ENCODE measurements at places on chromosomes 6 and 20.

DNA sequence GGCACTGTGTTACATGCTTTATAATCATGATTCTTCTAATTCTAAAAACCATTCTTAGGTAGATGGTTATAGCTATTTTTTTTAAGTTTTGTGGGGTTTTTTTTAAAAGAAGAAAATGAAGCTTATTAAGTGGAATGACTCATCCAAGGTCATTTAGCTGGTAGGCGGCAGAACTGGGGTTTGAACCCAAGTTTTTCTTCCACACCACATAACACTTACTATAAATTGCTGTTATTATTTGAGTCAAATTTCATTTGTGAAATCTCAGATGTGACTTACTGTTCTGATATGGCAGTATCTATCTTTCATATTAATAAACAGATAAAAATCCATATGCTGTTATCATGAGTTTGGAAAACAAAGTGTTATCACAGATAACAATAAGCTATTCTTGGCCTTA, 10.4 kb upstream of the COL10A1 start:
- DNase-seq = no peak

GRCh38 chr20:51489611-51490010, 52.9 kb downstream of the NFATC2 start:
- DNase-seq = no peak

DNA sequence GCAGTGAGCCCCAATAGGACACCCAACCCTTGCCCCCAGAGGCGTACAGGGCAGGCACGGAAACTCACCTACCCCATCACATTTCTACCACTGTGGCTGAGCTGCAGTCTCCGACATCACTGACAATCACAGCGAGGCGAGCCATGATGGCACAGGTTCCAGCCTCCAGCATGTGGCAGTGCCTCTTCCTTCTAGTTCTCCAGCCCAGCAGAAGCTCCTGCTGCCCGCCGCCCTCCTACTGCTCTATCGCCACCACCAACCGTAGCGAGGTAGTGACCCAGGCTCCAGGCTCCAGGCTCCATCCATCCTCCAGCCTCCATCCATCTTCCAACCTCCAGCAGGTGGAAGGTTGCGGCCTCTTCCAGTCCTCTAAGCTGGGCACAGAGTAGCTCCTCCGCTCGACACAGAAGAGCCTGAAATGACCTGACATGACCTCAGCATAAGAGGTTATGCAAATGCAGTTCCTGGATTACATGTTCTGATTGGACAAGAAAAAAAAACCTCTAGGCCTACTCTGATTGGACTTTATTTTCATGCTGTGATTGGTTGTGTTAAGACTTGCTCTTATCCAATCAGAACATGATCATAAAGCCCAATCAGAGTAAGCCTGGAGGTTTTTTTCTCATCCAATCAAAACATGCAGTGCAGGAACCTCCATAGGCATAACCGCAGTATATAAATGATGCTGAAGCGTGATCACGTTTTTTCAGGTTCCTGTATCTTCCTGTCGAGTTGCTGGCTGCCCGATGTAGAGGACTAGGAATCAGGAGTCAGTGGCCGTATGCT, 438.9 kb upstream of the ZNF337 start:
- no peak for DNase-seq

DNA sequence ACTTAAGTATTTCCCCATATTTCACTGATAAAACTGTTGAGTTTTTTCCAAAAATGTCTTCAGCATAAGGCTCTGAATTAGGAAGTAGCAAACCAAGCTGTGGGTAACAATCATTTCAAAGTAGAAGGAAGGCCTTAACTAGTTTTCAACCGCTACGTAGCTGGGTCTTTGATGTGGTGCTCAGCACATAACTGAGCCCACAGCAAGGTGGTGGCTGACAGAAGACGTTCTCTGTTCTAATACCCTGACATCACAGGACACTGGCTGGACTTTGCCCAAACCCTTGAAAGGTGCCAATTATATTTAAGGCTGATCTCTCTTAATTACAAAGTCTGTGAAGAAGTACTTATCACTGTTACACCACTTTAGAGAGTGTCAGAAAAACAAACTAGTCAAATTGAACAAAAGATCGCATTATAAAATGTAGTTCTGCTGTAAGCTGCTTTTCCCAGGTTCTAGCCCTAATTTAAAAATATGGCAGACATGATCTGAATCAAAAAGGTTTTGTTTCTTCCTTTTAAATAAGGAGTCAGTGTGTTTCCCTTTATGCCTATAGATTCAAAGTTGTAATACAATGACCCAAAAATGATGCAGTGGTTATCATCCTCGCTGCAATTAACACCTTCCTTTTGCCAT, 26.7 kb downstream of the MAN1A1 start:
- DNase-seq = no peak

DNA sequence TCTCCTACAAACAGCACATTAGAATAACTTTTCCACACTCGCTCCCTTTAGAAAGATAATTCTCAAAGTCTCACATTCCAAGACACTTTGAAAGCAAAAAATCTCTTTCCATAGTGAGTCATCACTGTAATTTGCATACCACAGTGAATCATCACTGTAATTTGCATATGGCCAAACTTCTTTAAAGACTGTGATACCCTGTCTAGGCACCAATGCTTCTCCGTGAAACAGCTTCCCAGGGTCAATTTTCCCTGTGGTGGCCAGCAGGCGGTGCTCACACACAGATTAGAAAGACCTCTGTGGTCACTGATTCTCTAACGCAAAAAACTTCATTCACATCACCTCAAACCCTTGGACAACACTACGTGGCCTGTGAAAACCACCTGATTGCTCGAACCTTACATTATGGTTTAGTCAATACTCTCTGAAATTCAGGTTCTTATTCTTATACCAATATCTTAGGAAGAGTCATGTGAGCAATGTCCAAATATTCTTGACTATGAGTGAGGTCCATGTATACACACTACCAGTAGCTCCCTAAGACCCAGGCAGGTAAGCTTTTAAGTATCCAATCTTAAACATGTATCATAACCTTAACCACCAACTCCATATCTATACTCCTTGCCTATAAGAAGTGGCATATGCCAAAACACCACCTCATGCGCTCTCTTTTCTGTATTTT, 78.5 kb upstream of the PHACTR1 start:
- no peak for DNase-seq

DNA sequence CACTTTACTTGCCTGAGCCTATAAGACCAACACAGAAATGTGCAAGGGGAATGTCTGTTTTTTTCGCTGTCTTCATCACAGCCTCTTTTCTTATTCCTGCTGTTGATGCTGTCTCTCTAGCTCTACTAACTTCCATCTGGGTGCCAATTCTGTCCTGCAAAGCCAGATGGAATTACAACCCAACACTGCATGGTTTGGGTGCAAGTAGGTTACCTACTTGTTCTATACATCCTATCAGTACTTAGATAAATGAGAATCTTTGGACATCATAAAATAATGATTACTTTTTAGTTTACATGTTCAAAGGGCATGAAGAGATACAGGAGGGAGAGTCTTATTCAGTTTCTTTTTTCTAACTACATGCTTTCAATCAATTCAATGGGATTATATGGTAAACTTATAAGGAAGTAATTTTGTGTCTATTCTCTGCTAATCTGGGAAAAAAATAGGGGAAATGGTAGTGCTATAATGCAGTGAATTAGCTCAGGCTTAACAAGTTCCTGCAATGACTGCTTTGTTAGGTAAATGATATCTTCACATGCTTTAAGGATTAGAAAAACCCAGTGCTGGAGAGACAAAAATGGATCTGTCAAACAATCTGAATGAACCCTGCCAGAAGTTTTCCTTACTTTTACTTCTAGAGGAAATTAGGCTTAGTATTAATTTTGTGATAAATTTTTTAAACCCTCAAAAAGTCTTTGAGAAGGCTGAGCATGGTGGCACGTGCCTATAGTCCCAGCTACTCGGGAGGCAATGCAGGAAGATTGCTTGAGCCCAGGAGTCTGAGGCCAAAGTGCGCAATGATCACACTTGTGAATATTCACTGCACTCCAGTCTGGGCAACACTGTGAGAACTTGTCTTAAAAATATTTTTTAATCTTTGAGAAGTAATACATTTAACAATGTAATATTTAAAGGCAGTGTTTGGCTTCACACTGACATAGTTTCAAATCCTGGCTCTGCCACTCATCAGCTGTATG, 86.5 kb upstream of the E2F3 start:
- no peak for DNase-seq

DNA sequence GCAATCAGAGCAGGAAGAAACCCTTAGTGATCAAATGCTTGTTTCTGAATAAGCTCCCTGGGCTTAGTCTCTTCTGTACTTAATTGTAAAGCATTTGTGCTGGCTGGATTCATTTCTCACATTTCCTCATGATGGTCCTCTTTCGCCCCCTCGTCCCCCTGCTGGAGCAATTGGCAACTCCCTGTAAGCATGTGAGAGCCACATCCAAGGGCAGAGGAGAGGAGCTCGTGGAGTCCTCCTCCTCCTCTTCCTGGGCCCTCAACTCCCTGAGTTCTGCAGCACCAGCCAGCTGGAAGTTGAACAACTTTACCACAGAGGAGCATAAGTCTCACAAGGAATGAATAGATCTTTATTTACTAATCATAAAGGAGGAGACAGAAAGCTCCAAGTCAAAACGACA, 12.6 kb downstream of the ANKEF1 start:
- no peak for DNase-seq

DNA sequence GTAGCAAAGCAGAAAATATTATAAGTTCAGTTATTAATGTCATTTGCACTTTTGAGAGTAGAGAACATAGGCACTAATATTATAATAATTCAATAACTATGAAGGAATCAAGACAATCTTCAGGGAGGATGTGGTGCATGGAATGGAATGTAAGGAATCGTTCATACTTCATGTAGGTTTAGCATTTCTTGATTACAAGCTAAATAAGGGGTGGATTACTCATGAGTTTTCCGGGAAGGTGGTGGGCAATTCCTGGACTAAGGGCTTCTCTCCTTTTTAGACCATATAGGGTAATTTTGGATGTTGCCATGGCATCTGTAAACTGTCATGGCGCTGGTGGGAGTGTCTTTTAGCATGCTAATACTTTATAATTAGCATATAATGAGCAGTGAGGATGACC, 9.1 kb upstream of the BTNL2 start:
- no peak for DNase-seq

DNA sequence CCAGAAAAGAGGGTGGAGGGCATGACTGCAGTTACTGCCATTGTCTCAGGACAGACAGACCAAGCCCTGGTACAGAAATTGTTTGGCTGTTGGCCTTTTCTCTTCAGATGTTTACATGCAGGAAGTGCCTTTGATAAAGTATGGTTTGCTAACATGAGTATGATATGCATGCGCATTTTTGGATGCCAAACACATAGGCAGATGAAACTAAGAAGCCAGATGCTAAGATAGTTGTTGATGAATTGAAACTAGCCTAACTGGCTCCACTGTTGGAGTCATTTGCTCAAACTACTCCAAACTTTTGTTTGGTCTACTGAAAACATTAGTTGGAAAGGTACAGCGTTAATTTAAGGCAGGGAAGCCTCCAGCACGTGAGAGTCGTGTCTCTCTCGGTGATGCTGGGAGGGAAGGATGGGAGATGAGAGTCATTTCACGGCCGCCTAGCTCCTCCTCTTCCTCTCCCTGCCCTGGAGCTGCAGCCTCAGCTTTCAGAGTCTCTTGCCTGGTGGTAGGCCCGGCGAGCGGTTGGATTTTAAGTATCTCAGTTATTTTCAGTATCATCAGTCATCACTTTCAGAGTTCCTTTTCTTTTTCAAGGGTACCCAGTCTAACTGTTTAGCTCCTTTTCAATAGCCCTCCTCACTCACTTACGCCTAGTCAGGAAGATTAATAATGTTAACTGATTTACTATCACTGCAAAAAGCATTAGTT, 29.7 kb downstream of the RREB1 start:
- DNase-seq = no peak

- DNase-seq = no peak
Observed at GRCh38 chr20:48621376-48622078, 206.3 kb downstream of the PREX1 start.

GRCh38 chr20:953742-954141, 37.6 kb upstream of the ANGPT4 start:
- DNase-seq = no peak

- DNase-seq = no peak
Observed at GRCh38 chr6:143260857-143261256, 189.6 kb downstream of the ADAT2 start.

- DNase-seq = no peak
Observed at GRCh38 chr6:63790334-63790733, 154.7 kb downstream of the PHF3 start.

GRCh38 chr6:37713529-37714119, 15.9 kb upstream of the MDGA1 start:
- no peak for DNase-seq

- DNase-seq = no peak
Observed at GRCh38 chr6:34817446-34817845, 25.6 kb downstream of the BLTP3A start.

- DNase-seq = no peak
Observed at GRCh38 chr20:20772497-20773085, 60.1 kb upstream of the RALGAPA2 start.

DNA sequence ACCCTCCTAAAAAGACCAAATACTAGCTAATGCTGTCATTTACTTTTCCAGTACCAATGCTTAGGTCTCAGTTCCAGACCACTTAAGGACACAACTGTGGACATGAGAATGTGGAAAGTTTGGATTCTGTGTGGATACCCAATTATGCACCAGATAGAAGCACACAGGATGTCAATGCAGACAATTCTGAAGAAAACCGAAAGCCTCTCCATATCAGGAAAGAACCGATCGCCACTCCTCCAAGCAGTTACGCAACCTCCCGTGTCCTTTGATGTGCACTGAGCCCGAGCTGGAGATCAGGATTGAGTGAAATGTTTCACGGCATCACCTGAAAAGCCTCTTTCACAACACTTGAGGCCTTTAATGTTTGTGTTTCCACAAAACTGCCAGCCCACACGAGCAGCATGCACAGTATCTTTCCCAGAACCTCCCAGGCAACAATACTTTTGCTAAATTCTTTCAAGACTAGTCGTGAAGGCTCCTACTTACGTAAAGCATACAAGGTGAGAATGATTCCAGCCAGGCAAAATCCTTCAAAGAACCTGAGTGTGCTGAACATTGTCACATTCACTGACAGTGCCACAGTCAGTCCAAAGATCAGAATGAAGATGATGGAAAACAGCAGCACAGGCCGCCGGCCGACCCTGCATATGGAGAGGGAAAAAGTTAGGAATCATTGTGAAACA, 47.0 kb downstream of the SLC22A23 start:
- DNase-seq = no peak

DNA sequence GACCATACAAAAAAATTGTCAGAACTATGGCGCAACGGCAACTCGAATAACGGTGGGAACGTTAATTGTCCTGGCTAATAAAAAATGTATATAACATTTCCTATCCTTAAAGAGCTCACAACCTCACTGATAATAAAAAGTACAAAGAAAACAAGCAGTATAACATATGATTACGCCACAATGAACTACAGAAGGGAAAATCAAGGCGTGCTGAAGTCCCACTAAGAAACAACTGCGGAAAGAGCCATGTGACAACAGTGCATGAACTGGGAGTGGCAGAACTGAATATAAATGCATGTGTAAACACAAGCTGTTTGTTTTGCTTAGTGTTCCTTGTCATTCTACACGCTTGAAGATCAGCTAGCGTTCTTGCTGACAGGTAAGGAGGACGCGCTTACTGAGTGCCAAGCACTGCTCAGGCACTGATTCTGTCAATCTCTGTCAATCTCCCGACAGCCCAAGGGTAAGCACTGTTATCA, 466 bp upstream of the PSMB1 start:
- no peak for DNase-seq

GRCh38 chr6:32386040-32386439, 14.3 kb upstream of the TSBP1 start:
- no peak for DNase-seq

GRCh38 chr6:77463308-77463860, at the start of gene HTR1B:
Gene HTR1B (minus strand): TSS chr6:77463491. CDS start chr6:77463403, 88 bp downstream.
- no peak for DNase-seq

- no peak for DNase-seq
Observed at GRCh38 chr20:11216451-11217314, 542.9 kb upstream of the JAG1 start.

- DNase-seq = no peak
Observed at GRCh38 chr20:4064144-4064909, 49.0 kb upstream of the RNF24 start.
